K562 (cell line): ENCODE measurements at places on chromosomes 5 and 9. TPM values are rescaled to one million over a fixed set of nuclear protein-coding genes. Genes with fewer than 3 reads are reported as not detected.

DNA sequence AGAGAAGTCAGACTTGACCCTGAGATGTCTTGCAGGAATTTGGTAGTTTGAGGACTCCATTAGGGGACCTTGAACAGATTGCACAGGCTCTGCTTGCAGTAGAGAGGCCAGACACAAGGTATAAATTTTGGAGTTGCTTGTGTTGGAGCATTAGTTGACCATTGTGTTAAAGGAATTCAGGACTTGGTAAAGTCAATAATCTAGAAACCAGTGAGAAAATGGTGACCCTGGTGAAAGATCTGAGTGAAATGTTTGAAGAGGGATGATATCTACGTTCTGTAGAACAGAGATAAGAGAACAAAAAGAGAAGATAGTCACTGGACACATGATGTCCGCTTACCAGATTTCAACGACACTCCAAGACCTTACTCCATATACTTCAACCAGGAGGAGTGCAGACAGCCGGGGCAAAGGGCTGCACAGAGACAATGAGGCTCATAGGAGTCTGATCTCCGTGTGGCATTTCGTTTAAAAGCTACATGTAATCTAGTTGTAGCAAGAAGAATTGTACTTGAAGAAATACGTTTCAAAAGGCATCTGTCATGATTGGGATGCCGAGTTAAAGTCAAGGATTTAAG, 13.2 kb downstream of the DNAJC25 start:
- no peak for DNase-seq

DNA sequence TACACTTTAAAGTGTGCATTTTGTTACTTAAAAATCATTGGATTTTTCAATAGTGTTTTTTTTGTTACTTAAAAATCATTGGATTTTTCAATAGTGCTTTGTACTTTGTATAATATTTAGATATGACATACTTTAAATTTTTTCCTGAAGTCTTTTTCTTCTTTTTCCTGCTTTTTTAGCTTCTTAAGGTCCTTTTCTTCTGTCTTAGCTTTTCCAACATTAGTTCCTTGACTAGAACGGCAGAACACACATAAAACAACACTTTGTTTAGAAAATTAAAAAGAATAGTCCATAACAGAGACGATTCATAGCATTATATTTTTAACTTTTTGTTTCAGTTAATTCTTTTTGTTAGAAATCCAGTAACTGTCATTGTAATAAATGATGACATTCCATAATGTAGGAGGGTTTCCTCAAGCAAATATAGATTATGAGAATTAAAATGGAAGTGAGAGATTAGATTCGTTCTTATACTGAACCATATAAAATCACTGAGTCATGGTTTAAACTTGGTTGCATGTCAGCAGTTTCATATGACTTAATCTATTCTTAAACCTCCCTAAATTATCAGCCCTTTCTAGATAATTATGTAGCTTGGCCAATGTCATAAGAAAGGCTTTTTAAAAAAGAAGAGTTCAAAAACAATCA, 45.3 kb upstream of the RICTOR start:
- DNase-seq = no peak

GRCh38 chr9:133638076-133638475, 1.9 kb downstream of the DBH start:
- DNase-seq = no peak

DNA sequence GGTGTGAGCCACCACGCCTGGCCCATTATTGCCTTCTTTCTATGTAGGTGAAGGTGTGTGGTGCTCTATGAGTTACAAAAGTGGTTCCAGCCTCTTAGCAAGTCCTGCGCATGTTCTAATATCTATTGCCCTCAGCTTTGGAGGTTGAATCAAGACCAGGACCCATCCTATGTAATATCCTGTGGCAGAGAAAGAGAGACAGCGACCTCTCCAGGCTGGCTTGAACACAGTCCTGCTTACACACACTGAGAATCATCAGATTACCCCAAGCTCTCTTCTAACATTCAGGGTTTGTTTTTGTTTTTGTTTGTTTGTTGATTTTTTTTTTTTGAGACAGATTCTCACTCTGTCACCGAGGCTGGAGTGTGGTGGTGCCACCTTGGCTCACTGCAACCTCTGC, 94.7 kb upstream of the OSMR start:
- DNase-seq = no peak

GRCh38 chr5:133062276-133062675, 10.5 kb downstream of the HSPA4 start:
- DNase-seq = no peak

ZNF782 gene
- total RNA-seq = 4.5 and 4.9 TPM in 2 replicates

- no peak for DNase-seq
Measured at GRCh38 chr5:56172241-56172640, 60.9 kb downstream of the ANKRD55 start.

C9orf153 gene
- total RNA-seq = not detected in 2 replicates

ENTPD2 gene
- 0.60 and 0.85 TPM in 2 replicates for total RNA-seq

DNA sequence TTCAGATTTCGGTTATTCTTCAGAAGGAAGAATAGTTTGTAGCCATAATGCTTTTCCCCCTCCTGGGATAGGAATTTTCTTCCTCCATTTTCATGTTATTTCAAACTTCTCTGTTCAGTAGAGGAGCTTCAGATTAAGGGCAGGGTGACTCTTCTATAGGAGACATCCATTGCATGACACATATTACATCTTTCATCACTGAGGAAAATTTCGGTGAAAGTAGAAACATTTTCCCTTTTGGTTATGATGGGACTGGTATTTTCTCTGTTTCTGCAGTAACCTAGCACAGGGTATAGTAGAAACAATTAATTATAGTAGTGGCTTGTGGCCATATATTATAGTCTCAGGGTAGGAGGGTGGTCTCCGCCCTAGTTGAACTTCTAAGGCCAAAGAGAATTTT, 1.1 kb downstream of the IPO11 start:
- DNase-seq = no peak

CRB2 gene
- 1.2 and 1.3 TPM in 2 replicates for total RNA-seq

LECT2 gene
- not detected in 2 replicates for total RNA-seq

DNA sequence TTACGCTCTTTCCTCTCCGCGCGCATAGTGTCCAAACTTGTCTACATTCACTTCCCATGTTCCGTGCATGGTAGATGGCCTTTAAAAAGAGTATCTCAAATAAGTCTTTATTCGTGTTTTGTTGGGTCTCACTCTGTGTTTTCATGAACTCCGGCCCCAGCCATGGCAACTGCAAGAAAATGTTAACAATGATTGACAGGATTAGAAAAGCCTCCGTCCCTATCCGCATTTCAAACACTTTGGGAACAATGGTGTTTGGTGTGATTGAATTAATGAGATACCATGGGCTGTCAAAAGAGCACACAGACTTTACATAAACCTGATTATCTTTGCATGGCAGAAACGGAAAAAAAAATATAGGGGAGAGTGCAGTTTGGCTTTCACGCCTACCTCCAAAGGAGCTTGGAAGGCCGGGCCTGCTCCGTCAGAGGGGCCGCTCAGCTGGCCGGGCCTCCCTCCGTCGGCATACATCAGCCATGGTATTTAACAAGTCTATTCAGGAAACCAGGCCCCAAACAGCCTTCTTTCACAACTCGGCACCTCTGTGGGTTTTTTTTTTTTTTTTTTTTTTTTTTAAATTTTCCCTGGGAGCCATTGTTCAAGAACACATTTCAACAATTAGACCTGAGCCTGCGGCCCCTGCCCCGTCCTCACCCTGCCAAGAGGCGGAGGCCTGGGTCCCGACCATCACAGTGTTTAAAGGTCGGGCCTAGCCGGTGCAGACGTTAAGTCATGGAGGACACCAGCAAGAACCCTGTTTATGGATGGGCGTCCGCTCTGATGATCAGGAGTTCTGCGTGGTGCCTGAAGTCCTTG, 323.8 kb upstream of the IRX4 start:
- DNase-seq = no peak

MARVELD2 gene
- 0.09 and 0.13 TPM in 2 replicates for total RNA-seq
